NCI-H82 (cell line): ENCODE measurements at places on chromosomes 5 and 9.

DNA sequence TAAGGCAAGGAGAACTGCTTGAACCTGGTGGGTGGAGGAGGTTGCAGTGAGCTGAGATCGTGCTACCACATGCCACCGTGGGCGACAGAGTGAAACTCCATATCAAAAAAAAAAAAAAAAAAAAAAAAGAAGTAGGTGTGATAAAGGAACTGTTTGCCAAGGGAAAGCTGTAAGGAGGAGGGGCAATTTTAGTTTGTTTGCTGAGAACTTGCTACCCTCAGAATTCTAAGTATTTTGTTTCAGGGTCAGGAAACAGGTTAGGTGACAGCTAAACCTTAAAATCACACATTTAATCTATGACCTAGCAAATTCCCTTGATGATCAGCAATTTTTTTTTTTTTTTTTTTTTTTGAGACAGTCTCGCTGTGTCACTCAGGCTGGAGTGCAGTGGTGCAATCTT, 7.2 kb upstream of the ARRDC3 start:
- DNase-seq = no peak

DNA sequence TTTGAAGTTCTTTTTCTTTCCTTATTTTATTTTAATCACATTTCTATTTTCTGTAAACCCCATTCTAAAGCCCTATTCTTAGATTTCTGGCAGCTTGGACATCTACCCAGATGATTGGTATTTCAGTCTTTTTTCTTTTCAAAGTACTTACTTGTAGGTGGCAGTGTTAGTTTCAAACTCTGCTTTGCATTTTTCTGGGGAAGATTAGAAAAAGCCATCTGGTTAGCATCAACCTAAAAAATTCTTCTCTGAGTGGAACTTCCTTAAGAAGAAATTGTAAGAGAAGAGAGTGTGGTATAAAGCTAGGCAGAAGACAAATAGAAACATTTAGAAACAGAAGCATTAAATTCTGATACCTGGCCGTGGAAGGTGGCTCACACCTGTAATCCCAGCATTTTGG, 17.2 kb upstream of the TENT2 start:
- DNase-seq = no peak

- DNase-seq = peak; percentile 58
Observed at GRCh38 chr5:173327948-173328843, at the start of gene STC2. TSS of gene STC2 (minus strand) at chr5:173328414. CDS start at chr5:173328193, 221 bp downstream.

- DNase-seq = peak; percentile 13
Observed at GRCh38 chr9:12723409-12724028, 30.3 kb downstream of the TYRP1 start.

DNA sequence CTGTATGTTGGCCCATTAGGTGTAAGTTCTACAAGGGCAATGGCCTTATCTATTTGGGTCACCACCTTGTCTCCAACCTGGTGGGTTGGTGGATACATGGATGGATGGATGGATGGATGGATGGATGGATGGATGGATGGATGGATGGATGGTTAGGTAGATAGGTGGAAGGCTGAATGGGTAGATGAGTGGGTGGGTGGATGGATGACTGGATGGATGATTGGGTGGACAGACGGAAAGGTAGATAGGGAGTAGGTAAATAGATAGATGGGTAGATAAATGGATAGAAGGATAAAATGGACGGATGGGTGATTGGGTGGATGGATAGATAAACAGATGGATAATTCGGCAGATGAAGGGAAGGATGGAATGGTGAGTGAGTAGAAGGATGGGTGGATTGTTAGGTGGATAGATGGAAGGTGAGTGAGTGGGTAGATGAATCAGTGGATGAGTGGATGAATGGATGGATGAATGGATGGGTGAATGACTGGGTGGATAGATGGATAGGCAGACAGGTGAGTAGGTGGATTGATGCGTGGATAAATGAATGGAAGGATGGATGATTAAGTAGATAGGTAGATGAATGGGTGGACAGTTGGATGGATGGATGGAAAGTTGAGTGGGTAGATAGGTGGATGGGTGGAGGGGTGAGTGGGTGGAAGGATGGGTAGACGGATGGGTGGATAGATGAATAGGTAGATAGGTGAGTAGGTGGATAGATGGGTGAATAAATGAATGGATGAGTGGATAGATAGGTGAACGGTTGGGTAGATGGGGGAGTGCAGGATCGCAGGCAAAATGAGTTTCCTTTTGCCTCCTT, 83.1 kb upstream of the FBXW11 start:
- no peak for DNase-seq

DNA sequence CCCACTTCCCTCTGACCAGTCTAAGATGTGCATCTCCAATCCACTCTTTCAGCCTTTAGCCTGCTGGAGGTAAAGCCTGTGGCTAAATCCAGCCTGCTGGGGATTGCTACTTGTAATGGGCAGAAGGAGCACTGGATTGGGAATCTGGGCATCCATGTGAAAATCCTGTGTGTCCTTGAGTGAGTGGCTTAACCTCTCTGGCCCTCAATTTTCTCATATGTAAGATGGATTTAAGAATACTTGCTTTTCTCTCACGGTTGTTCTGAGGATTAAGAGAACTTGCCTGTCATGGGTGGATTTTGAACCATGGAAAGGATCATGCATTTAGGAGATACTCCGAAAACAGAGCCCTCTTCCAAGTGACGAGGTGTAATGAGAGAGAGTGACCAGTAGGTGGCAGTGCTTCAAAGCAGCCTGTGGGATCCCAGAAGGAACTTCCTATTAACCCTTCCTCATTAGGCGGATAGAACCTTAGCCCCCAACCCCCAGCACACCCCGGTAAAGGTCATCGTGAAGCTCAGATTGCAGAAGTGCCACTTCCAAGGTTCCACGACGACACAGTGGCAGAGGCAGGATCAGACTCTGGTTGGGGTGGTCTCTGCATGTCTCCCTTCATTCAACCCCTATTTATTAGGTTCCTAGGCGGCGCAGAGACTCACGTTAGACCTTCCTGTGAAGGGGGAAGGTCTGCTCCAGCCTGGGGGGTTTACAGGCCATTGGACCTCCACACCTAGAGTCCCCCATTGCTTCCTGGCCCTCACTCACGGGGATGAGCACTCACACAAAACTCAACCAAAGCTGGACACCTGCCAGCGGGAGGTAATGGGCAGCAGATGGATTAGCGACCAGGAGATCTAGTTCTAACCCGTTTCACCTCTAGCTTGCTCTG, 68.7 kb upstream of the ZNF618 start:
- DNase-seq = peak; percentile 73

- peak; percentile 24 for DNase-seq
Observed at GRCh38 chr9:37534412-37534811, 41.8 kb downstream of the FBXO10 start.

- no peak for DNase-seq
Observed at GRCh38 chr9:120778758-120779157, 14.5 kb downstream of the FBXW2 start.

- DNase-seq = no peak
Observed at GRCh38 chr5:74722271-74722670, 37.2 kb downstream of the HEXB start.

GRCh38 chr5:90131383-90132133, 278.0 kb downstream of the CETN3 start:
- no peak for DNase-seq

DNA sequence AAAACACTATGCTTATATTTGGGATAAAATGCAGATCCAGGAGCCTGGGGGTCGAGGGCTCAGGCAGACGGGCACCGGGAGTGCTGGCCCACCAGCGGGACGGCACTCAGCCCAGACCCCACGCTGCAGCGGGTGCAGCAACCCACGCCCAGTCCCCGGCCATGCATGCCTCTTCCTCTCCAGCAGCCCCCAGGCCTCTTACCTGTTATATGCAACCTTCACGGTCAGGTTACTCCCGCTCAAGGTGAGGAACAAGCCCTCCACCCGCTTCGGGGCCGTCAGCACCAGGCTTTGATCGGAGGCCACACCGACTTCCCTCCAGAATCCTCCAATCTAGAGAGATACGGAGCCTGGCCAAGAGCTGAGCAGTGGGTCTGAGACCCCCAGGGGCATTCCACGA, 1.2 kb downstream of the LCN8 start:
- no peak for DNase-seq

GRCh38 chr9:129267141-129267540, 89.1 kb upstream of the IER5L start:
- no peak for DNase-seq

DNA sequence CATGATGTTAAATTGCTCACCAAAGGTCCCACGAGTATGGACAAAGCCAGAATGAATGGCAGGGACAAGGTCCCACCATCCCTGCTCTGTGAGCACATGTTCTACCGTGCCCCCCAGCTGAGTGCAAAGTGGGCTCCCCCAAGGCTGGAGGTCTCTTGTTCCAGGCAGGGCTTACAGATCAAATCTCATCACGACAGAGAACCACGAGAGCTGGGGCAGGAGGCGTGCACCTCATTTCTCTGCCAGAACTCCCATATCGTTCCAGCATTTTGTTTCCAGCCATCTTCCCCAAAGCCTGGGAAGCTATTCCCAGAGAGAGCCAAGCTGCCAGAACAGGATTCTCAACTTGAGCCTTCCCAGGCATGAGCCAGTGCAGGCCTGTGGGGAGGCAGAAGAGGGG, 108.5 kb downstream of the ZNF354C start:
- DNase-seq = no peak

GRCh38 chr9:88954066-88954465, 37.2 kb upstream of the S1PR3 start:
- no peak for DNase-seq

GRCh38 chr9:95023217-95024003, 294.1 kb downstream of the FANCC start:
- DNase-seq = no peak

GRCh38 chr9:34714007-34714406, 4.1 kb upstream of the CCL21 start:
- DNase-seq = no peak

GRCh38 chr9:396396-396795, 181.7 kb downstream of the DOCK8 start:
- no peak for DNase-seq

GRCh38 chr9:127437497-127438264, 13.5 kb downstream of the ZNF79 start:
- DNase-seq = no peak

DNA sequence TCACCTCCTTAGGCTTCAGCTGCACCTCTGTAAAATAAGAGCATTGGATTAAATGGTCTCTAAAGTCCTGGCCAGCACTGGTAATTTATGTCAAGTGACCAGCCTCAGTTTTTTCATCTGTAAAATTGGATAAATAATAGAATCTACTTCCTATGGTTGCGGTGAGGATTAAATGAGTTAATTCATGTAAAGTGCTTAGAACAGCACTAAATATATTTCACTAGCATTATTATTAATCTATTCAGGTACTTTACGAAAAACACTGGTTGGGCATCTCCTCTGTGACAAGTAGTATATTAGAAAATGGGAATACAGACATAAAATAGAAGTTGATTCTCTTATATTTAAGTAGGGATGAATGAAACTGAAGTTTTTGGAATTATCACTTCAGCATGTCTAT, 13.8 kb upstream of the TMEM245 start:
- no peak for DNase-seq

GRCh38 chr9:18753904-18754303, 279.1 kb downstream of the SAXO1 start:
- DNase-seq = no peak

GRCh38 chr9:131986576-131986975, 93.1 kb downstream of the MED27 start:
- DNase-seq = no peak

DNA sequence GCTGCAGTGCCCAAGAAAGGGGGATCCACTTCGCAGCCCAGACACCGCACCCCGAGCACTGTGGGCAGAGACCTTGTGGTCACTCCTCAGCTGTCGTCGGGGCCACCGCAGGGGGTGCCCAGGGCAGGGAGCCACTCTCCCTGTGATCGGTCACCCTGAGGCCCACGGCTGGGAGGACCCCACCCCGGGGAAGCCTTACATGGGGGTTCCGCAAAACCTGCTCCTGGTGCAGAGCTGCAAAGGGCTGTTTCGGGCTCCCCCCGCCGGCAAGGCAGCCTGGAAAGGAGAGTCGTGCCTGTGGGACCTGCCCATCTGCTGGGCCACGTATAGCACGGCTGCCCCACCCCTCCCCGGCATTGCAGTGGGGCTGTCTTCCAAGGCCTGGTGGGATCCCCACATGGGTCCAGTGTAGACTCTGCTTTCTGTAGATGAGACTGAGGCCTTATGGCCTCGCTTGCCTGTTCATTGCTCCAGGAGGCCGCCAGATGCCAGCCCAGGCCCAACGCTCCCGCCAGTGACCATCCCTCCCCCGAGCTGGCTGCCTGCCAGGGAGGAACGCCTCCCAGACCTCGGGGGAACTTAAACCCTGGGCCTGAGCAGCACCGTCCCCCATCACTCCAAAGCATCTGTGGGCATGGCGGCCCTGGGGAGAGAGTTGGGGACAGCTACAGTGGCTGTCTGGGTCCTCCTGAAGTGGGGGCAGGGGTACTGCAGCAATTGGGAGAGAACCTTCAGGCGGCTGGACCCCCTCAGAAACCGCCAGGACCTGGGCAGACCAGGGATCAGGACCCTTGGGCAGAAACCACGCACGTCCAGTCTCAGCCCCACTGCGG, 1.6 kb upstream of the DNLZ start:
- DNase-seq = peak; percentile 88

GRCh38 chr5:170533383-170533782, 29.6 kb downstream of the KCNIP1 start:
- no peak for DNase-seq

DNA sequence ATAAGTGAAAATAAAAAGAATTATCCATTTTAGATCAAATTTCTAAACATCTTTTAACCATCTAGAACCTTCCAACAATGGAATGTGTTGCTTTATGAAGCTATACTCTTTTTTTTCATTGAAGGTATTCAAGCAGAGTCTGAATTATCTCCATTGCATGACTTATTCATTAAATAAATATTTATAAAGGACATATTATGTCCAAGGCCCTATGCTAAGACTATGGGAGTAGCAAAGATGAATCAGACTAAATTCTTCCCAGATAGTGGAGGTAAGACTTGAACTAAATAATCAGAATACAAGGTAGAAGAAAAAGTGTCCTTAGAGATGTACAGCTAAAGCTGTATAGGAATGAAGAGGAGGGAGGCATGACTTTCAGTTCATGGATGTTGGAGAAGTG, 215.5 kb upstream of the RGMB start:
- no peak for DNase-seq

- DNase-seq = no peak
Observed at GRCh38 chr5:53030893-53031292, 41.7 kb downstream of the ITGA2 start.

GRCh38 chr5:71621268-71621667, 34.1 kb downstream of the MCCC2 start:
- no peak for DNase-seq

- peak; percentile 26 for DNase-seq
Observed at GRCh38 chr9:122370303-122370702, 521 bp upstream of the PTGS1 start.

- no peak for DNase-seq
Observed at GRCh38 chr5:65874241-65874640, 52.1 kb upstream of the ERBIN start.

- peak; percentile 70 for DNase-seq
Observed at GRCh38 chr9:15142878-15143534, 164.0 kb downstream of the TTC39B start.

GRCh38 chr5:888638-889035, 4.0 kb downstream of the BRD9 start:
- no peak for DNase-seq

- no peak for DNase-seq
Observed at GRCh38 chr9:135040892-135041291, 46.6 kb upstream of the OLFM1 start.

GRCh38 chr5:175772747-175773533, 98.4 kb upstream of the CPLX2 start:
- DNase-seq = no peak

- no peak for DNase-seq
Observed at GRCh38 chr5:639253-639530, 27.1 kb downstream of the CEP72 start.

- DNase-seq = no peak
Observed at GRCh38 chr5:92505145-92505544, 1075.9 kb downstream of the NR2F1-AS1 start.
